AG04449 (cell line): ENCODE measurements at places on chromosomes 11 and 22.

GRCh38 chr22:49406047-49406650 is 421.5 kb downstream of the BRD1 start:
- DNase-seq, result no peak

DNA sequence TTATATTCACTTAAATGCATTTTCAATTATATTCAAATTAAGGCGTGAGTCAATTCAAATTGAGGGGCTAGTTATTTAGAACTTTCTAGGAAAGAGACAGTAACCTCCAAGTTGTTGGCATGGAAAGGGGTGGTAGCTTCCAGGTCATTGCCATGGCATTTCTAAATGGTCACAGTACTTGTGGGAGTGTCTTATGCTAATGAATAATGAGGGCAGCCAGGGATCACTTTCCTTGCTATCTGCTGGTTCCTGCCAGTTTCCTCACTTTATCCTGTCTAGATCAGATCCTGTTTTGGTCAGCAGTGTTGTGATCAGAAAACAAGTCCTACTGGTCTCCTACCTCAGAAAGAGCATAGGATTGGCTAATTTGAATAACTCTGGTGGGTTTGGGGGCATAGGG is 21.8 kb upstream of the RNASEH2C start:
- no peak for DNase-seq

DNA sequence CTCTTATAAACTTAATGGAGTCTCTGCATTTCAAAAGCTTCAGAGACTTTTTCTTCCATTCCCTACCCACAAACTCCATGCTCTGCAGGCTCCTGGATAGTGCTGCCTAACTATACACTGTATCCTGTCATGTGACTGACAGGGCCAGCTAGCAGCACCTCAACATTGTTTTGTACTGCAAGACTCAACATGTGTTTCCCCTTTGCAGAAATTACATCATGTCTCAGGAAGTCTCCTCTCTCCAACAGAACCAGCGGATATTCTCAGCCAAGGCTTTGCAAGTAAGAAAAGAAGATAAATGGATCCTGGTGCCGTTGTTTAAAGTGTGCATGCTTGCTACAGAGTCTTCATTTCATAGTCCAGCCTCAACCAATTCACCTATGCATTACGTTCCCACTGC is 164.0 kb upstream of the UBASH3B start:
- DNase-seq, result no peak

- DNase-seq, result no peak
Observed at GRCh38 chr22:44003405-44004103, 20.5 kb upstream of the PARVB start.

GRCh38 chr11:101860696-101861427 is 53.9 kb upstream of the CEP126 start:
- DNase-seq, result no peak

GRCh38 chr11:64314805-64315561 is 2.4 kb downstream of the TRMT112 start:
- no peak for DNase-seq

GRCh38 chr11:120579611-120580031 is 68.1 kb downstream of the GRIK4 start:
- DNase-seq, result no peak

DNA sequence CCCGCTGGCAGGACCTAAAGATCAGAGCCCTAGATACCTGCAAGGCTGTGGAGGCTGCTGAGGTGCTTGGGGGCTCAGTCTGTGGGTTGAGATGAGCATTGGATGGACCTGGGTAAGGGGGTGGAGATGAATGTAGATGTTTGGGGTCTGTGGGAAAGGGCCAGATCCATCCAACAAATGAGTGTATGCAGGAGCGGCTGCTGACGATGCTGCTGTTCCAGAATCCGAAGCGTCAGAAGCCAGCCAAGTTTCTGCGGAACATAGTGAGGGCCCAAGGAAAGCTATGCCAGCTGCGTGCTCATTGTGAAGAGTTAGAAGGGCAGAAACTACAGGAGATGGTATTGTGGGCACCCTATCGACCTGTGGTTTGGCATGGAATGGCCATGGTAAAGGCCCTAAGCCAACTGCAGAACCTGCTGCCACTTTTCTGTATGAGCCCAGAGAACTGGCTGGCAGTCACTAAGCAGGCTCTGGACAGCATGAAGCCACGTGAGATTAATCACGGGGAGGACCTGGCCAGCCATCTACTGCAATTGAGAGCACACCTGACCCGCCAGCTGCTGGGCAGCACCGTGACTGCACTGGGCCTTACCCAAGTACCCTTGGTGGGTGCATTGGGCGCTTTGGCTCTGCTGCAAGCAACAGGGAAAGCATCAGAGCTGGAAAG is 36.6 kb downstream of the RRP8 start:
- DNase-seq, result no peak

DNA sequence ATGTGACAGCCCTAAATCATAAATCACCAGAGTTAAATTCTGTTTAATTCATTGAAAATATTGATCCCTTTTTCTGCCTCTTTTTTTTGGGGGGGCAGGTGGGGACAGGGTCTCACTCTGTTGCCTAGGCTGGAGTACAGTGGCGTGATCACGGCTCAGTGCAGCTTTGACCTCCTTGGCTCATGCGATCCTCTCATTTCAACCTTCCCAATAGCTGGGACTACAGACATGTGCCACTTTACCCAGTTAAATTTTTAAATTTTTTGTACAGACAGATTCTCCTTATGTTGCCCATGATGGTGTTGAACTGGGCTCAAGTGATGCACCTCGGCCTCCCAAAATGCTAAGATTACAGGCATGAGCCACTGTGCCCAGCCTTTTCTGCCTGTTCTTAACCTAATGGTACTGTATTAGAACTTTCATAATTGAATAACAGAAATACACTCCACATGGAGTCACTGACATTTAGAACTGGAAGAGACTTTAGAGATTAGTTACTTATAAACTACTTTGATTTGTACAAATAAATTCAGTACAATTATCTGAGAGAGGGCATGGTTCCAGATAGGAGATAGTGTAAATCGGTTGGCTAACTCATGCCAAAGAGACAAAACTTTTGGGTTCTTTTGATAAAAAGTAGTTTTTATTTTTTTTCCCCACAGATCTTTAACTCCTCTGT is 76.4 kb upstream of the PRODH start:
- no peak for DNase-seq

- no peak for DNase-seq
Observed at GRCh38 chr11:1447845-1448825, 38.4 kb downstream of the MOB2 start.

DNA sequence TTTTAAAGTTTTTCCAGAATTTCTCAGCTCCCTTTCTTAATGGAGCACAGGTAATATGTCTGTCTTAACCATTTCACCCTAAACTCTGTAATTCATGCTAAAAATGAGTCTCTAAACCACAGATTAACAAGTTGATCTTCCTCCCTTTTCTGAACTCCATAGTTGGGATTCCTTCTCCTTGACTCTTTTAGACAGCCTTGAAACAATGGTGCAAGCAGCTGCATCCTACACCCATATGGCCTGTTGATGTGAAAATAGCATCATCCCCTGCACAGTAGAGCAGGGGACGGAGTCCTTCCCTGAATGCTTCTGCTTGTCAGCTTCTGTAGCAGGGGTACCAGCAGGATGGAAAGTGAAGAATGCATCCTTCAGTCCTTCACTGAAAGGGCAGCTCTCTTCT is 192.8 kb upstream of the SORL1-AS1 start:
- peak; percentile 24 for DNase-seq

GRCh38 chr11:34558211-34558610 is 44.6 kb upstream of the ELF5 start:
- DNase-seq, result no peak

DNA sequence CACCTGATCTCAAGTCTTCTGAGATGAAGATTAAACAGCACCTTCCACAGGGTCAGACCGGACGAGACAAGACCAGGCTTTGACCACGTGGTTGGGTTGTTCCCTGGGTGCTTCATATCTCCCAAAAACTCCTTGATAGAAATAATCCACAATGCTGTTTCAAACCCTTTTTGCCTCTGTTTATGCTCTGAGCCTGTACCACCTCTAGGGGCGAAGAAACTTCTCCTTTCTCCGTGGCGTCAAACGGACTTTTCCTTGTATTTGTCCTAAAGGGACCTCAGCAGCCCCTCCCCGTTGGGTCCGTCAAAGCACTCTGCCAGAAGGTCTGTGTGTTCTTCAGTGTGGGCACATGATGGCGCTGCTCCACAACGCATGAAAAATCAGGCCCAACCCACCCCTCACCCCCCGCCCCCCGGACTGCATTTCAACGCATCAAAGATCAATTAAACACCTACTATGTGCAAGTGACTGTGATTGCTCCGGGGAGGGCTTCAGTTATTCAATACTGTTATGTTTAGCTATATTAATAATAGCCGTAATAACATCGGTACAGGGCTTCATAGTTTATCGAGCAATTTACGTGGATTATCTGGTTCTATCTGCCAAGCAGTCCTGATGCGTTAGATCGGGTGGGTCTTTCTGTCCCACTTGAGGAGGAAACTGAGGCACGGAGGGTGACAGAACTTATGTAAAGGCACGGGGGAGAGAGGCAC is 17.3 kb upstream of the EIF3D start:
- no peak for DNase-seq

- no peak for DNase-seq
Observed at GRCh38 chr11:44927174-44927661, 23.5 kb downstream of the TP53I11 start.

DNA sequence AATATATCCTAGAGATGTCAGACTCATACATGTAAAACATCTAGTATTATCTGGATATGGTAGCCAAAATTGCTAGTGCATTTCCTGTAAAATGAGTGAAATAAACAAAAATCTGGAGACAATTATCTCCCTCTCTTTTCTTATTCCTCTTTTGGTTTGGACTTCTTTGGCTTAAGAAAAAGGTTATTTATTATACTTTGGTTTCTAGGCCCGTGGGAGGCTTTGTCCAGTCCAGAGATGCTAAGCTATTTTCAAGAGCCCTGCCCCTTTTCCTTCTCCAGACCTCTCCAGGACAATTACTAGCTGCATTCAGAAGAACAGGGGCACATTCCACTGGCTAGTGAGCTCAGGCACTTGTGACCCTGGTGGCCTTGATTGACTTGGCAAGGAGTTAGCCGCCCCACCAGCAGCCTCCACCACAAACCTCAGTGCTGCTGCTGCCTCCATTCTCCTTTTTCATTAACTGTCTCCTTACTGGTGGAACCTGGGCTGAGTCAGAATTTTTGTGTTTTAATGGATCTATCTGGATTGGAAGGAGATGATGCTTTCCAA is 747.3 kb upstream of the TENM4 start:
- no peak for DNase-seq

DNA sequence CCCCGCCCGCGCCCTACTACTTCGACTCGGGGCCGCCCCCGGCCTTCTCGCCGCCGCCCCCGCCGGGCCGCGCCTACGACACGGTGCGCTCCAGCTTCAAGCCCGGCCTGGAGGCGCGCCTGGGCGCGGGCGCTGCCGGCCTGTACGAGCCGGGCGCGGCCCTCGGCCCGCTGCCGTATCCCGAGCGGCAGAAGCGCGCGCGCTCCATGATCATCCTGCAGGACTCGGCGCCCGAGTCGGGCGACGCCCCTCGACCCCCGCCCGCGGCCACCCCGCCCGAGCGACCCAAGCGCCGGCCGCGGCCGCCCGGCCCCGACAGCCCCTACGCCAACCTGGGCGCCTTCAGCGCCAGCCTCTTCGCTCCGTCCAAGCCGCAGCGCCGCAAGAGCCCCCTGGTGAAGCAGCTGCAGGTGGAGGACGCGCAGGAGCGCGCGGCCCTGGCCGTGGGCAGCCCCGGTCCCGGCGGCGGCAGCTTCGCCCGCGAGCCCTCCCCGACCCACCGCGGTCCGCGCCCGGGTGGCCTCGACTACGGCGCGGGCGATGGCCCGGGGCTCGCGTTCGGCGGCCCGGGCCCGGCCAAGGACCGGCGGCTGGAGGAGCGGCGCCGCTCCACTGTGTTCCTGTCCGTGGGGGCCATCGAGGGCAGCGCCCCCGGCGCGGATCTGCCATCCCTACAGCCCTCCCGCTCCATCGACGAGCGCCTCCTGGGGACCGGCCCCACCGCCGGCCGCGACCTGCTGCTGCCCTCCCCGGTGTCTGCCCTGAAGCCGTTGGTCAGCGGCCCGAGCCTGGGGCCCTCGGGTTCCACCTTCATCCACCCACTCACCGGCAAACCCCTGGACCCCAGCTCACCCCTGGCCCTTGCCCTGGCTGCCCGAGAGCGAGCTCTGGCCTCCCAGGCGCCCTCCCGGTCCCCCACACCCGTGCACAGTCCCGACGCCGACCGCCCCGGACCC is 17.4 kb upstream of the ACR start:
- no peak for DNase-seq

GRCh38 chr11:11349870-11350337 is 3.1 kb downstream of the CSNK2A3 start:
- DNase-seq, result peak; percentile 19

DNA sequence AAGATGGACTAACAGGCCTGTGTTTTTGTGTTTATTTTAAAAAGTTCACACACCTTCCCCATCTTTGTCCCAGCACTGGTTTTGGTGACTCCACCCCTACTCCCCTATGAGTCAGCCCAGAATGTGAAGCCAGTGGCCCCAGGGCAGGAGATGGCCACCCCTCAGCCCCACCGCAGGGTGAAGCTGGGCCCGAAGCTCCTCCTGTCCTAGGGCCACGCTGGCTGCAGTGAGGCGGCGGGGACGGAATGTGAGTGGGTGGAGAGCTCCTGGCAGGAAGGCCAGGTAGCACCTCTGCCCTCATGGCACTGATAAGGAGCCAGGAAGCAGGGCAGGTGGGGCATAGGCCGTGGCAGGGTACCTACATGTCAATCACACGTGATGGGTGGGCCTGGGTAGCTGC is 39.9 kb downstream of the SGSM3 start:
- no peak for DNase-seq

DNA sequence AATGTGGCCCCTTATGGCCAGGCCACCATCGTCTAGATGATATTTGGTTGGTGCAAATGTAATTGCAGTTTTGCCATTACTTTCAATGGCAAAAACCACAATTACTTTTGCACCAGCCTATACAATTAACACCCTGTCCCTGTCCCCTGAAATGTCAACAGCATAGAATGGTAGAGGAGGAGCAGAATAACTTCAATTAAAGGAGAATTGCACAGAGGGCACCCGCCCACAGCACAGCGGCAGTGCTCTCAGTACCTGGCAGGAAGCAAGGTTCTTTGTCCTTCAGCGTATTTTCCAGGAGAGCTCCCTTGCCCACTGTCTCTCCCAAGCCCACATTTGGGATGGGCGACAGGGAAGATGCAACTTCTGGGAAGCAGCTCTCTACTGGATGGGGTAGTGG is 115.3 kb downstream of the TRIM29 start:
- DNase-seq, result no peak

GRCh38 chr22:45670981-45671782 is 452 bp upstream of the ATXN10 start:
- DNase-seq, result no peak

DNA sequence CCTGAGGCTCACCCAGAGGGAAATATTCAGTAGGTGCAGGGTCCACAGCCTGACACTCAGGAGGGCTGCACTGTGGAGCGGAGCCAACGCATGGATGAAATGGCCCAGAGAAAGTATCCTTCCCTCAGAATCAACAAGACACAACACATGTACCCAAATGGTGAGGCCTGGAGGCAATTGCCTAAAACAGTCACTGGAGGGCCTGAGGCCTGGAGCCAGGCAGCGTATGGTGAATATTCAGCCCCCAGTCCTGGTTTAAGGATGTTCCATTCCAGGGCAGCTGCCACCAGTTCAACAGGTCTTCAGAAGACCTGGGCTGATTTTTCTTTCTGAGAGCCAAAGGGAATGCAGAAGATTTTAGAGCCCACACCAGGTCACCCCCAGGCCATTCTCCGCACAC is 264.8 kb downstream of the INSC start:
- DNase-seq, result no peak
